ENCODE measurements at places on chromosomes 16 and 17.

DNA sequence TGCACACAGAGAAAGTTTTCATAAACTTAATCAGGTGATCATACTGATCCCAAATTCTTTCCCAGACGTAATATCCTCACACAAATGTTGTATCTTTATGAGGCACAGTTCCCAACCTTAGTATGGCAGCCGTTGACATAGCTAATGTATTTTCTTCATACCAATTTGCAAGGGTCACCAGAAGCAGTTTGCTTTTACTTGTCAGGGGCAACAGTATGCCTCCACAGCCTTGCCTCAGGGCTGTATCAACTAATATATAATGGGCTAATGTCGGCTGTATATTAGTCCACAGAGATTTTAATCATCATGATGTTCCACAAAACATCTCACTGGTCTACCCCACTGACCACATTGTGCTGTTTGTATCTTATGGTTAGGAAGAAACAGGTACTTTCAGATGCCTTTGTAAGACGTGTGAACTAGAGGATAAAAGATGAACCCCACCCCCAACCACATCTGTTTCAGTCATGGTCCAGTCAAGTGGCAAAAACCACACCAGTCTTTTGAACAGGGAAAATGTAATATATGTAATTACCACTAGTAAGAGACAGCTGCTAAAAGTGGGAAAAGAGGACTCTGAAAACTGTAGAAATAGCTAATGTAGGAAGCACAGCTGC, 55.2 kb downstream of the GAN start:
- no peak for DNase-seq

- no peak for DNase-seq
Observed at GRCh38 chr17:41835214-41835799, 725 bp downstream of the NT5C3B start.

DNA sequence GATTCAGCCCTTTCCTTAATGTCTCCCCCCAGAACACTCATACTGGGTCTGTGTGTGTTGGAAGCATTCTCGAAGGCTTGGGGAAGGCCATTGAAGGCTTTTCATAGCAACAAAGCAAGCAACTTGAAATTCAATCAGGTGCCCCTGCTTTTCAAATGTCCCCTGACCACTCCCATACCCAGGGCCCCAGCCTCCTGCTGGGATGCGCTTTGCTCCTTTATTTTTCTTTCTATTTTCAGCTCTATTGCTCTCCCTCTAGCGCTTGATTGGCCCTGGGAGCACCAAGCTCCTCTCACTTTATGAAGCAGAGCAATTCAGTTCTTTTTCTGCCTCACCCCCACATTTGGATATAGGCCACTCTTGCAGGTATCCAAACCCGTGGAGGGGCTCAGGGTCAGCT, 92.0 kb downstream of the WSCD1 start:
- DNase-seq, result no peak

DNA sequence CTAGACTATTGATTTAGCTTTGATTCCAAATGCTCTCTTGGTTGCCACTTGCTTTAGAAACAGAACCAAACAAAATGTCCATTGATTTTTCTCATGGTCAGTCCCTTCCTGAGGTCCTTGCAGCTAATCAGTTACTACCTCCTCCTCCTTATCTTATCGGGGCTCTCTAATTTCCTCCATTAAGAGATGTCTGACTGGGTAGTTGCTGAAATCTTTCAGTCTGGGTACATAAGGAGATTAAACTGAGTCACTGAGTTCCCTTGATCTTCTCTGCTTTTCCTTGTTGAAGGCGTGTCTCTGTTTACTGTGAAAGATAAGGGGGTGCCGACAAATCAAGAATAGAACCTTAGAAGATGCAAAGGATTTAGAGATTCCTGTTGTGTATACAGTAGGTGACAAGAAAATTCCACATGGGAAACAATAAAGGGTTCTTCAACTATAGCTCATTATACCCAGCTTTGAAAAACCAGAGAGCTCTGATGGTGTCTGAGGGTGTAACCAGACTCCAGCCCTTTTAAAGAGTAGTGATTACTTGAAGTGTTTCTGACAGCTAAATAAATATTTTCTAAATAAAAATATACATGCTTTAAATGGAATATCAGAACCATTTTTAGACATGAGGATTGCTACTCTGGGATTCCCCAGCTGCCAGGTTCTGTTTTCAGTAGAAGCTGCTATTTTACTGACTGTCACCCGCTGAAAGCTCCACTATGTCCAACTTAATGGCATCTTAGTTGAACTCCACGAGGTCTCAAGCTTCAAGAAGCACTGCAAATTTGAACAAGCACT, 791.3 kb upstream of the SOX9 start:
- no peak for DNase-seq

GRCh38 chr17:62649570-62649969, 22.1 kb downstream of the MRC2 start:
- no peak for DNase-seq
